ENCODE measurements at places on chromosomes 1 and 21.

- DNase-seq = peak; percentile 65
These were observed 41.5 kb downstream of the SNX27 start for GRCh38 chr1:151653397-151653796.

DNA sequence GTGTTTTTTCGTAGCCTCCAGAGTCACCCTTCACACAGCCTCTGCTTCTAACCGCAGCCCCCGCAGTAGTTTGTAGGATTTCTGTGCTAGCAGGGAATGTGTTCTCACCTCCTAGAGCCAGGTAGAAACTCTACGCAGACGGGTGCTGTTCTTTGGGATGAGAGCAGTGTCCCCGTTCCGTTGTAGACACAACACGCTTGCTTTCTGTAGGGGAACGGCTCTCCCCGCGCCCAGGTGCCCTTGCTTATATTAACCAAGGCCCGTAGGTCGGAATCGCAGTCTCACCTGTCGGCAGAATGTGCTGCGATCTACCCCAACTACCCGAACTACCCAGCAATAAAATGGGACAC, 111.8 kb upstream of the NBPF11 start:
- no peak for DNase-seq

DNA sequence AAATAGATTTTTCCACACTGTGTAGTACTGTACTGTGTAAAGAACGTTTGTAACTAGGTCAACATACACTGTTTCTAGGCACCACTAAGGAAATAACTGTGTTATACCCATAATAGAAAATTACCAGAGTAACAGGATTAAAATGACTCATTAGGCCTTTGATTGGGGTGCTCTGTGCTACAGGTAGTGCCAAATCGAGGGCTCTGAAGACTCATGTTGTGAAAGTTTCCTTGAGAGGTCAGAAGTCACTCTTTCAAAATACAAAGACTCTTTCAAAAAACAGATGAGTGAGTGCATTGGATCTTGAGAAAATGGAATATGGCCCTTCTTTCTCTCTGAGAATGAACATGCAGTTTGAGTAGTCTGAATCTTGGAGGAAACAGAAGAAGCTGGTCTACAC, 143.0 kb downstream of the MRPL39 start:
- DNase-seq = no peak

- DNase-seq = peak; percentile 83
These were observed at the start of gene TMEM240 for GRCh38 chr1:1540090-1540817. Gene TMEM240, minus strand, starts transcription at chr1:1540624. Its CDS starts 278 bp downstream, at chr1:1540346.

- no peak for DNase-seq
These were observed 122.9 kb downstream of the HFM1 start for GRCh38 chr1:91281782-91282181.

DNA sequence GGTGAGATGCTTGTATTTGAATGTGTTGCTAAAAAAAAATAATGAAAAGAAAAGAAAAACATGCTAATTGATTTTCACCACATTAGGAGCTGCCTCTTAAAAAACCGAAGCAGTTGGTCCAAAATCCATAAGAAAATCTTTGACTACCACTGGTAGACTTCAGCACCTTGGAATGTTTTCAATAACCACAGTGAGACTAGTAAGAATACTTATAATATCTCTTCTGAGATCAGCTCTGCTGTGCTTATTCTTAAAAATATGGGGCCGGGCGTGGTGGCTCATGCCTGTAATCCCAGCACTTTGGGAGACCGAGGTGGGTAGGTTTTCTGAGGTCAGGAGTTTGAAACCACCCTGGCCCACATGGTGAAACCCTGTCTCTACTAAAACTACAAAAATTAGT, 15.1 kb downstream of the NFYC start:
- no peak for DNase-seq

DNA sequence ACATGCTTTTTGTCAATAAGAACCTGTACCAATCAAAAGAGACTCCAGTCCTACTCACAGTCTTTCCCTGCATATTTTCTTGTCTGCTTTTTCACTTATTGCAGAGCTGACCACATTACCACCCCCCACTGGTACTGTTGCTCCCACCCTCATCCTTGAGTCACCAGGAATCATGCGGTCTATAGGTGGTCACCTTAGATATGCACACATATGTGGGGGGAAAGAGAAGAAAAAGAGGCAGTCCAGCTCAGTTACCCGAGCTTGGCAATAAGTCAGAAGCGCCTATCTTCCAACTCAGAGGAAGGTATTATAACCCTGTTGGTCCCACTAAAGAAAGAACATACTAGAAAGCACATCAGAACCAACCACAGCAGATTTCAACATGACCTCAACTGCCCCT, 119.2 kb downstream of the SMYD2 start:
- DNase-seq = peak; percentile 70

- no peak for DNase-seq
These were observed 143.6 kb upstream of the CD34 start for GRCh38 chr1:208054485-208054884.

DNA sequence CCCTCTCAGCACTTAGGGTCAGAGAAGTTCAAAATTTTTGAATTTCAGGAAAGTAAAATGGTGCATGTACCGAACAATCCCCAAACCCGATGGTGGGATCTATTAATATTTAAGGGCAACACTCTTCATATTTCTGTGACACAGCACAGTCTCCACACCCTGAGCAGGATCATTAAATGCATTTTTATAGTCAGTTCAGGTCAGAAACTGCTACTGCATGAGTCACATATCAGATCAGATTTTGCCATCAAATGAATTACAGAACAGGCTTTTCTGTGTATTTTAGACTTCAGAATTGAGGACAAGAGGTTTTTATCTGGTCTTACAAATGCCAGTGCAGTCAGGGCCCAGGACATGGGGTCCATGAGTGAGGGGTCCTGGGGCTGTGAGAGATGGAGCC, 79.2 kb downstream of the RIPK4 start:
- DNase-seq = no peak

DNA sequence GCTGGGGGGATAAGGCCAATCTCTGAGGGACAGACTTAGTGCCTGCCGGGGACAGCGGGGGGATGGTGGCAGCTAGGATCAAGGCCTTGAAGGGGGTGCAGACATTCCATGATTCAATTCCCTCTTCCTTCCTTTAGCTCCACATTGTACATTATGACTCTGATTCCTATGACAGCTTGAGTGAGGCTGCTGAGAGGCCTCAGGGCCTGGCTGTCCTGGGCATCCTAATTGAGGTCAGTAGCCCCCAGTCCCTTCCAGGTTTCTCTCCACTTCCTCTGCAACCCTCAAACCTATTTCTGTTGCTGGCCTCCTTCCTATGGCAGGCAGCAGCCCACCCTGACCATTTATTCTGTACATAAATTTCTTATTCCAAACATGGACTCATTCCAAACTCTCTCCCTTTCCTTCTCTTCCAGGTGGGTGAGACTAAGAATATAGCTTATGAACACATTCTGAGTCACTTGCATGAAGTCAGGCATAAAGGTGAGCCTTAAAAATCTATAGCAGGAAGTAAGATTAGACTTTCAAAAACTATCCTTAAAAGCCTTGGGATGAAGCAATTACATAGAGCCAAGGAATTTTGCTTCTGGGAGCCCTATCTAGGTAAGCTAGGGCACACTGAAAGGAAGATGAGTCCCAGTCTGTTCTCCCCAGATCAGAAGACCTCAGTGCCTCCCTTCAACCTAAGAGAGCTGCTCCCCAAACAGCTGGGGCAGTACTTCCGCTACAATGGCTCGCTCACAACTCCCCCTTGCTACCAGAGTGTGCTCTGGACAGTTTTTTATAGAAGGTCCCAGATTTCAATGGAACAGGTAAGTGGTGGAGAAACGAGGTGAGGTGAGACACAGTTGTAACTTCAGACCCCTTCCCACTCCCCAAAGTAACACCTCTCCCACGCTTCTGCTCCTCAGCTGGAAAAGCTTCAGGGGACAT, 5.1 kb downstream of the CA14 start:
- DNase-seq = no peak

DNA sequence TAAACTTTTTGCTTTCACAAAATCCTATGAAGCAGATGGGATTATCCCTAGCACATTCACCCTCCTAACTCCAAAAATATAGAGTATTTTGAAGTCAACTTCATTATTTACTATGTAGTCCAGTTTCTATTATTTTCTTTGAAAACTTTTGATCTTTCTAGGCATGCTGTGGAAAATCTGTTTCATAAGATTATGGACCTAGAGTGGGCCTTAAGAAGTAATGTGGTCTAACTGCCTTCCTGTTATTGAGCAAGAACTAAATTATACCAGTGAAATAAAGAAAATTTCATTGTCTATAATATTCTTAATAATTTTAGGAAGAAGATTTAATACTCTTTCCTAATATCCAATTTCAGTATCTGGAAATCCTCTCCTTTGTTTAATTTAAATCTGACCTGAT, 58.1 kb downstream of the PRKACB start:
- DNase-seq = no peak

DNA sequence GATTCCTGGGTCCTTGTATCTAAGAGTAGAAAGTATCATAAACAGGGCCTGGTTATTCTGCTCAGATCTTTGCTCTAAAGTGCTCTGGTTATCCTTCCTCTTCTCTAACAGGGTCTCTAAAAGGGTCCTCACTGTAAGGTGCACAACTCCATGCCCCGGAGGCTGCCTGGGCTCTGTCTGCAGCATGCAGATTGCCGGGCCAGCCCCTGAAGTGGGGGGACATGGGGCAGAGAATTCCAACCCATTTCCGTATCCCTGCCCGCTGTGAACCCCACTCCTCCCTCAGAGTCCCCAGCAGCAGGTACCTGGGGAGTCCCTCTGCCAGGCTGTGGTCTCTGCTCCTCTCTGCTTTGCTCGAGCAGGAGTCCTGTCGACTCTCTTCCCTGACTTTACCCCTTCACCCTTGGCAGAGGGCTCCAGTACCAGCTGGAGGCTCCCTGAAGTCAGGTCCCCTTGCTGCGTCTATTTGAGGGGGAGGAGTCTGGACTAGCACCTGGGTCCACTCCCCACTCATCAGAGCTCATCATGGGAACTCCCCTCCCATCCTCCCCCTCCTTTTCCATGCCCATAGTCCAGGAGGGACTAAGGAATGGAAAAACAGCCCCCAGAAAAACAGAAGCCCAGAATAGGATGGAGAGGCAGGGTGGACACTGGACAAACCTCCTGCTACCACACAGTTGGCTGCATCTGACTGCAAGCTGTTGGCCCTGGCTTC, 12.1 kb downstream of the BLACAT1 start:
- no peak for DNase-seq

GRCh38 chr1:188128761-188129160, 1300.0 kb downstream of the PLA2G4A start:
- DNase-seq = no peak

- no peak for DNase-seq
These were observed 1165.2 kb downstream of the BRINP3 start for GRCh38 chr1:189312499-189312898.

DNA sequence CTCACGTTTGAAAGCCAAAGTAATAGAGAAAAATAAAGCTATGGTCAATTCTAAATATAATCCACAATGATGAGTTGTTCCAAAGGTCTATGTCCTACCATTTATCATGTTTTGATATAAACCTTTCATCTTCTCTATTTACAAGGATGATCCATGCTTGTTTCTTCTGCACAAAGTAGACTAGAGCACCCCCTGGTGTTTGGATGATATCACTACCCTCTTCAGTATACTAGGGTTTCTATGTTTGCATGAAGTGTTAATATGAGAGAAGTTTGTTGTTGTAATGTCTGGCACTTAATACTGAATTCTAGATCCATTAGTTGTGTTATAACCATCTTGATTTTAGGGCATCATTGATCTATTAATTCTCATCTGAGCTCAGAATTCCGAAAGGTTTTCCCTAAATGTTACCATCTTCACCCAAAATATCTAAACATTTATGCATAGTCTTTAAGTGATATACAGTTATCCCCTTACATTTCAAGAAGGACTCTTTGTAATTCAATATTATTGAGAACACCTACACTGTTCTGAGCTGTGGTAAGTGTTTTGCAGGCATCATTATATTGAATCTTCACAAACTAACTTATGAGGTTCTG, 21.1 kb downstream of the CLDN8 start:
- DNase-seq = no peak

- DNase-seq = no peak
These were observed 21.0 kb downstream of the MMEL1 start for GRCh38 chr1:2611621-2612437.

GRCh38 chr1:157490467-157491165, 61.7 kb downstream of the FCRL5 start:
- peak; percentile 62 for DNase-seq

- no peak for DNase-seq
These were observed 57.0 kb upstream of the PRDM2 start for GRCh38 chr1:13643017-13643416.

DNA sequence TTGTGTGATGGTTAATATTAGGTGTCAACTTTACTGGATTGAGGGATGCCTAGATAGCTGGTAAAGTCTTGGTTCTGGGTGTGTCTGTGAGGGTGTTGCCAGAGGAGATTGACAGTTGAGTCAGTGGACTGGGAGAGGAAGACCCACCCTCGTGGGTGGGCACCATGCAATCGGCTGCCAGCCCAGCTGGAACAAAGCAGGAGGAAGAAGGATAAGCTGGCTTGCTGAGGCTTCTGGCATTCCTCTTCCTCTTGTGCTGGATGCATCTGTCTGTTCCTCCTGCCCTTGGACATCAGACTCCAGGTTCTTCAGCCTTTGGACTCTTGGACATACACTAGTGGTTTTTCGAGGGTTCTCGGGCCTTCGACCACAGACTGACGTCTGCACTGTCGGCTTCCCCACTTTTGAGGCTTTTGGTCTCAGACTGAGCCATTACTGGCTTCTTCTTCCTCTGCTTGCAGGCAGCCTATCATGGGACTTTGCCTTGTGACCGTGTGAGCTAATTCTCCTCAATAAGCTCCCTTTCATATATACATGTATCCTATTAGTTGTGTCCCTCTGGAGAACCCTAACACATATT, 184.3 kb upstream of the LMO4 start:
- DNase-seq = no peak

GRCh38 chr1:162192306-162192678, 122.8 kb downstream of the NOS1AP start:
- DNase-seq = no peak

DNA sequence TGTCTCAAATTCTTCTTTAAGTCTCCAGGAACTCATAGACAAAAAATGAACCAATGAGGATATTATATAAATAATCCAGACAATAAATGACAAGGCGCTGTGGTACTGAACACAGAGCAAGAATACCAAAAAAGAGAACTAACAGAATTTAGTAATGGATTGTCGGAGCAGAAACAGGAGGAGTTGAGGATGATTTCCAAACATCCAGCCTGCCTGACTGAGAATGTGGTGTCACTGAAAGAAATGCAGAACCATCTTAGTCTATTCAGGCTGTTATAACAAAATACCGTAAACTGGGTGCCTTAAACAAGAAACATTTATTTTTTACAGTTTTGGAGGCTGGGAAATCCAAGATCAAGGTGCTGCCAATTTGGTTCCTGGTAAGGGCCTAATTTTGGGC, 79.7 kb downstream of the RGS2 start:
- DNase-seq = no peak

GRCh38 chr1:175373786-175374623, 181.4 kb upstream of the KIAA0040 start:
- peak; percentile 8 for DNase-seq

GRCh38 chr1:243254233-243254926, 701 bp downstream of the CEP170 start:
- DNase-seq = peak; percentile 74
